ENCODE measurements at places on chromosomes 13 and 19.

DNA sequence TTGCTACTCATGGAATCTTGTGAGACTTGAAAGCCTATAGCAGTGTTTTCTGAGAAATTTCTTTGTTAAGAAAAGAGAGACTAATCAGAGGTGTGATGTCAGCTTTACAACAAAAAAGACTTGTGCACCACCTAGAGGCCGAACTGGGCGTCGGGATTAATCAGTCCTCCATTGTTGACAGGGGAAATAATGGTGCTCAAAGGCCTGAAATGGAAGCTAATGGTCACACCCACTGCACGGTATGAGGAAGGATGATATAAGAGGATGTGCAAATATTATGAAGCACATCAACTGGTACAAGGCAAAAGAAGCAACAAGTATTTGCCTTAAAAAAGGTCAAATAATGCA is 480.2 kb upstream of the MIR17HG start:
- peak; percentile 1 for DNase-seq

DNA sequence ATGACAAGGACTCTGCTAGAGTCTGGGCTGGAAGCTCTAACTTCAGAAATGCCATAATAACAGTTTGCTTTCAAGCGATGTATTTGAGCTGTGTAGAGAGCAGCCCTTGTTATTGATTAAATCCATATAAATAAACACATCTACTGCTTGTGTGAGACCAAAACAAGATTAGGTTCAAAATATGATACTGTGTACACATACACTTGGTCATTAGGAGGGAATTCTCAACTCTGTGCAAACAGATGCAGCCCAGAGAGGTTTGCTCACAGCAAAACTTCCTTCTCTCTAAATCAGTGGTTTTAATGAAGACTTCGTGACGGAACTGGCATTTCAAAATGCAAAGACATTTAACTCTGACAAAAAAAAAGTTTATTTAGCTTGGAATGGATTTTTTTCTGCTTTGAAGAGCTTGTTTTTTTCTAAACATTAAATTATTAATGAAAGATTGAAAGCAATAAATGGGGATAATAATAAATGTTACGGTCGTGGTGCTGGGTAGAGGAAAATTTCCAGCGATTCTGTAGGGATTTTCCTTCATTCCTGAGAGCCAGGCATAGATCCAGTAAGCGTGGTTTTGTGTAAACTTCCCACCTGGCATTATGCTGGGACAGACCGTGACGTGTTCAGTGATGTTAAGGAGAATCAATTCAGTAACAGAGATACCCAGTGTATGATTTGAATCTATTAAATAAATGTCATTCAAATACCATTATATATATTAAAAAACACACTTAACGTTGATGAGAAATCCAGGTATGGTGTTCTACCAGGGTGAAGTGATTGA is 213.7 kb downstream of the TEX29 start:
- no peak for DNase-seq

GRCh38 chr13:98919566-98919965 is 58.3 kb downstream of the DOCK9 start:
- DNase-seq: no peak

DNA sequence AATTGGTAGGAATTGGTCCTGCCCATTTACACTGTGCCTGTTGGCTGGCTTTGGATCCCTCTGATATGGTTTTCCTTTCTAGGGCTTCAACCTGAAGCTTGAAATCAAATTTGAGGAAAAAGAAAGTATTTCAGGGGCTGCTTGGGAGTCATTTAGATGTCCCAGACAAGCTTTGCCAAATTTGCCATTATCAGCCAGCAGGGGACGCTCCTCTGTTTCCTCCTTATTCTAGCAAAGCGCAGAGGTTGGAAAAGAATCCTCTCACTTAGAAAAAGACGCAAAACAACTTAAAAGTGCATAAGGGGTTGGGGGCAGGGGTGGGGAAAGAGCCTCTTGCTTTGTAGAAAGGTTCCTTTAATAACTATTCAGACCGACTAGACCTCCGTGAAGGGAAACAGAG is 1211.1 kb upstream of the PCDH20 start:
- DNase-seq: no peak

DNA sequence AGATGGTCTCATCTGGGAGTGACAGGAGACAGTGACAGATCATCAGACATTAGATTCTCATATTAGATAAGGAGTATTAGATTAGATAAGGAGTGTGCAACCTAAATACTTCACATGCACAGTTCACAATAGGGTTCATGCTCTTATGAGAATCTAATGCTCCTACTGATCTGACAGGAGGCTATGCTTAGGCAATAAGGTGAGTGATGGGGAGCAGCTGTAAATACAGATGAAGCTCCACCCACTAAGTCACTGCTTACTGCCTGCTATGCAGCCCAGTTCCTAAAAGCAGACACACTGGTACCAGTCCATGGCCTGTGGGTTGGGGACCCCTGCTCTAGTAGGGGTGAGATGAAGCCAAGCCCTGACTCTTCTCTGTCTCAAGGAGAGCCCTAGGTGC is 10.0 kb upstream of the IGFL3 start:
- no peak for DNase-seq

DNA sequence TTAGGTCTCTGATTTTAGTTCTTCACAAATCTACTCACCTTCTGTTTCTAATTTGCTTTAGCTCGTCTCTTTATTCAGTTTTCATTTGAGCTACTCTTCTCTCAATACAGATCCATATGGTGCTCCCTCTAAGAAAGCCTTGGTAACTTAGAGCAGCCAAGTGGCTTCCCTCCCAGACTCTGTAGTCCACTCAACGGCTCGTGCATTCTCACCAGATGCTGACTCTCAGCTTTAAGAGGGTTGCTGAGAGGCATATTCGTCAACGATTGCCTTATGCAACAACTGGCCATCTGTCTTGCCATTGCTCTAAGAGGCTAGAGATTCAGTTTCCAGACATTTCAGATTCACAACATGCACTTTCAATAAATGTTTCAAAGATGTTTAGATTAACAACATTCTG is 785.8 kb upstream of the SLC10A2 start:
- no peak for DNase-seq

GRCh38 chr13:113791226-113791625 is 32.2 kb downstream of the TMEM255B start:
- DNase-seq: no peak

- no peak for DNase-seq
These were observed 463.3 kb downstream of the ITGBL1 start for GRCh38 chr13:101915755-101916107.

DNA sequence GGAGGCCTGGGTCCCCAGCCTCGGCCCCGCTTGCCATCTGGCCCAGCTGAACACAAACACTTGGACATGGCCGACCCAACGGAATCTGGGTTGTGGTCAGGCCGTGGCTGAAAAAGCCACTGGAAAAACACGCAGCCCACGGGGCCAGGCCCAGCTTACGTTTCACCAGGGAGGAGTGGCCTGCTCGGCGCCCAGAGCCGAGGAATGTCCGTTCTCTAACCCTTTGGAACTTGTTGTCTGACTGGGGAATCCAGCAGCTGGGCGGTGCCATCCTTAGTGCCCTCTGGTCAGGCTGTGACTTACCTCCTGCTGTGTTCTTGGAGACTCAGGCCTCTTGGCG is 13.8 kb downstream of the CILP2 start:
- no peak for DNase-seq

DNA sequence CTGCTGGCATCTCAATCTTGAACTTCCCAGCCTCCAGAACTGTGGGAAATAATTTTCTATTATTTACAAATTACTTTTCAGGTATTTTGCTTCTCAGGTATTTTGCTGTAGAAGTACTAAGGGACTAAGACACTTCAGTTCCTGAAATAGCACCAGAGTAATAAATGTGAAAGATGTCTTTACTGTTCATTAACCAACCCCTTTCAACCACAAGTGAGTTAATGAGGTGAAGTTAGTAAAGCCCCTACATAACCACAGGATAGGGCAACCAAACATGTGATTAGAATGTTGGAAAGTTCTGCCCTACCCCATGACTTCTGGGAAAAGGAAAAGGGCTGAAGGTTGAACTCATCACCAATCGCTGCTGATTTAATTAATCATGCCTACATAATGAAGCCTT is 2.7 kb upstream of the ZNF345 start:
- no peak for DNase-seq

DNA sequence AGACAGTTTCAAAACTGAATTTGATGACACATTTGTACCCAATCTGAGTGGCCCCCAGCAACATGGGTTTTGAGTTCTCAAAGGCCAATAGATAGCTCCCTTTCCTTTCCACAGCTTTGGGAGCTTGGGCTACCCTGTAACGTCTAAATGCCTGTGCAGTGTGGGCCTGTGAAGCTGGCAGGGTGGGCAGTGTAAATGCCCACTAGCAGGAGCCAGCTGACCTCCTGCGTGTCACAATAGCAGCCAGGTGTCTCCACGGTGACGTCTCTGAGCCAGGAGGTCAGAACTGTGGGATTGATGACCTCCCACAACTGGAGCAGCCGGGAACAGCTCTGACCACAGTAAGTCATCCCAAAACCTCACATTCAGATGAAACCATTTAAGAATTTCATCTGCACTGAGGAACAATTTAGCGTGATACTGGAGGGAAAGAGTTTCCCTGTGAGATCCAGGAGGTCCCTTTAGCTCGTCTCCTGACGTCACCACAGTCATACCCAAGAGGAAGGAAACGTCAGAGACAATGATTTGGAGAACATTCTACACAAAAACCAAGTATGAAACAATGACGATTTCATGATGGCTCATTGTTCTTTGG is at the start of gene IPO5:
IPO5 (plus strand) TSS at position 300 of the 595 bp plus-strand sequence. CDS start 23,022 bp downstream, outside the sequence.
- DNase-seq: no peak
